ENCODE measurements at places on chromosomes 13 and 19.

- peak; percentile 10 for DNase-seq
Observed at GRCh38 chr19:52527956-52528351, 486 bp downstream of the ZNF808 start.

DNA sequence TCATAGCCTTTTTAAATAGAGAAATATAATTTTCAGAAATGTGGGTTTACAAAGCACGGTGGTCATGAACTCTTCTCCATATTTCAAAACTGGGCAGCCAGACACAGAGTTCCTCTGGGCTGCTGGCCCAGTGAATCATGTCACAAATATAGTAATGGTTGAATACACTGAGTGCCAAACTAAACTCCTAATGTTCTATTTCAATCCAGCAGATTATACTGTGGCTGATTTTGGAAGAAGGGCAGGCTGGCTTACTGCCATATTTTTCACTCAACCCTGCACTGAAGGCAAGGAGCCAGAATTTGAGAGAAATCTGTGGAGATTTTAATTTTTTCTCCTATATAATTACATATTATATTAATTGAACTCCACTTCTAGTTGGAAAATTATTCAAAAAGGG lies 17.0 kb upstream of the PRR20A start:
- DNase-seq, result peak; percentile 13

GRCh38 chr13:41111454-41111853 lies 21.1 kb downstream of the KBTBD6 start:
- no peak for DNase-seq

DNA sequence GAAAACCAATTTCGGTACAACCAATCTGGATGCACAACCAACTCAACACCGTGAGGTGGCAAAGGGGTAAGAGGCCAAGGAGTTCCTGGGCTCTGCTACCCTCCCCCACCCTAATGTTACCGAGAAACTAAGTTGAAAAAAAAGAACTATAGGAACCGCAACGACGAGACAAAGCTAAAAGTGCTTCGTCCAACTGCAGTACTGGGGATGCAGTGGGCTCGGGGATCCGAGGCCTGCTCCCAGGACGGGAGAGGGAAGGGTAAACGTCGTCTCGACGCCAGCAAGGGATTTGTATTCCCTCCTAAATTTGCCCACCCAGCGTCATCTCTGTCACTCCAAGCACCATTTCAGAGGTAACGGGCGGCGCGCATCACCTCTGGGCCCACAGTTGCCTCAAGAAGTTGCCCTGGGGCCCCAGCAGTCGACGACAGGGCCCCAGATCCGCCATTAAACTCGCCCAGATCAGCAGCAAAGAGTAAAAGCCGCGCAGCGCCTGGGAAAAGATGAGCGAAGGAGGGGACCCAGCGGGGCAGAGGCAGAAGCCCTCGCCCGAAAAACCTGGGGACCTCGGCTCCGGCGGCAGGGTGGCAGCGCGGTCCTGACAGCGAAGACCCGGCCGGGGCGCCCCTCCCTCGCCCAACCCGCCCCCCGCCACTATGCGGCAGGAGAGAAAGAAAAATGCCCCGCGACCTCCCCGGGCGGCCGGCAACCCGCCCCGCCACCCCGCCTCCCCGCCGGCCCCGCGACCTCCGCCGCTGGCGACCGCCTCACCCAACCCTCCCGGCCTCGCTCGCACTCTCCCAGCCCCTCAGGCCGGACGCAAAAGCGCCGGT lies 752 bp downstream of the ZMYM5 start:
- DNase-seq, result peak; percentile 58

DNA sequence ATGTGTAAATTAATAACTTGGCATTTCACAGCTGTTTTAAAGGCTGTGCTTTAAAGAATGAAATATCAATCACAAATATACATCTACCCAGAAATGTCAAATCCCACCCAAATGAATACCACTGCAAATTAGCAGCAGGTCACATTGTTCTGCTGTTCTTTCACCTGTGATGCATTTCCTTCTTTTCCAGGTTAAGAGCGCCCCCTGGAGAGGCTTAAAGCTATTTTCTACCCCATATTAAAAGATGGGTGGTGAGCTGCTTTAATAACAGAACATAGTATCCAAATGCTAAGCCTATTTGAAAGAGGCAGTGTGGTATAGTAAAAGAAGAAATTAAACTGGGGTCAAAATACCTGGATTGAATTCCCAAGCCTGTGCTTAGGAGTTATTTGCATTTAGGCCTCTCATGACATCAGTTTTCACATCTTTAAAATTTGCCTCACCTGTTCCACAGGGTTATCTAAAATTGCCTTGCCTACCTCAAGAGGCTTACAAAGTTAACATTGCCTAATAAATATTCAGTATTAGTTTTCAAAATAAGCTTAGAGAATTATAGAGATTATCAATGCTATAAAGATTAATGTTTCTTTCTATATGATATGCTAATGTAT lies 396.9 kb upstream of the SLITRK5 start:
- peak; percentile 77 for DNase-seq

- DNase-seq, result no peak
Observed at GRCh38 chr13:95456815-95457214, 95.7 kb upstream of the CLDN10 start.

GRCh38 chr19:16319481-16319880 lies 5.1 kb upstream of the KLF2 start:
- DNase-seq, result peak; percentile 97

GRCh38 chr13:30037306-30037705 lies 186.9 kb upstream of the UBL3 start:
- DNase-seq, result peak; percentile 52

DNA sequence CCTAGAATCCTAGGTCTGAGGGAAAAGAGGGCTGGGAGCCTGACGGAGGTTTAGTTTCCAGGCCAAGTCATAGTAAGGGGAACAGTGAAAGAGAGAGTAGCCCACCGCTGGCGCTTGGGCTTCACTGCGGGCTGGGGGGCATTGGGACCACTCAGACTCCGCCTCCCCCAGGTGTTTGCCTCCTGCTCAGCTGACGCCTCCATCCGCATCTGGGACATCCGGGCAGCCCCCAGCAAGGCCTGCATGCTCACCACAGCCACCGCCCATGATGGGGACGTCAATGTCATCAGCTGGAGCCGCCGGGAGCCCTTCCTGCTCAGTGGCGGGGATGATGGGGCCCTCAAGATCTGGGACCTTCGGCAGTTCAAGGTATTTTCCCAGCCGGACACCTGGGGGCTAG lies 4.5 kb upstream of the KCNJ14 start:
- DNase-seq, result no peak

GRCh38 chr13:47337781-47338507 lies 441.1 kb upstream of the HTR2A start:
- peak; percentile 36 for DNase-seq

- DNase-seq, result no peak
Observed at GRCh38 chr19:39277598-39277997, 9.4 kb downstream of the IFNL2 start.

GRCh38 chr13:27578121-27579030 lies 42.0 kb downstream of the LNX2 start:
- no peak for DNase-seq

GRCh38 chr19:38425222-38425809 lies 703 bp downstream of the RASGRP4 start:
- no peak for DNase-seq

GRCh38 chr19:58555369-58555885 lies 522 bp upstream of the CHMP2A start:
- no peak for DNase-seq

GRCh38 chr19:9906475-9907087 lies 29.7 kb downstream of the OLFM2 start:
- no peak for DNase-seq

DNA sequence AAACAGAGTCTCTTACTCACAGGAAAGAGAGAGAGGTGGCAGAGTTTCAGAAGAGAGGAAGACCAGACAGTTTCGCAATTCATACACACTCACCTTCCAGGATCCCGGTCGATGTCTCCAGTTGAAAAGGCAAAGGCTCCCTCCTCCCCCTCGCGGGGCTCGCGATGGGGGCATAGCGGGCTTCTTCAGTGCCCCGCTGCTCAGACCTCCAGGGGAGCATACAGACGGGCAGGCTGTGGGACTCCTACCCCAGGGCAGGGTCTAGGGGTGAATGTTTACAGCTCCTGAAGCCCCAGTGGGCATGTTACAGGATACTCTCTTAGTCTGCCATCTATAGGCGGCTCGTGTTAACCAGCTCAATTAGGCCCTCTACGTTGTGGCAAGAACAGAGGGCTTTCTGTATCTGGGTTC lies 139.2 kb downstream of the SLITRK5 start:
- DNase-seq, result no peak

DNA sequence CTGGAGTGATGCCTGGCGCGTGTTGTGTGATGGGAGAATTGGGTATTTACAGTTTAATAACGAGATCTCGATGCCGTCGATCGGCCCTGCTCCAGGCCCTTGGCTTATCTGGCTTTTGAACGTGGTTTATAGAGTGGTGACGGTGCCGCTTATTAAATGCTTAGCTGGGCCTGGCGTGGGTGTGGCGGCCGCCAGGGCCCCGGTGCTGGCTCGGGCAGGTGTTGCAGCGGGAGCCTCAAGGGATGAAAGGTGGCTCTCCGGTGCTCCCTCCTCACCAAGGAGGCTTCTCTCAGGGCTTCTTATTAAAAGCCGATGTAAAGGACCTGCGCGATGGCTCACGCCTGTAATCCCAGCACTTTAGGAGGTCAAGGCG lies 173.8 kb downstream of the KDM4B start:
- DNase-seq, result no peak

DNA sequence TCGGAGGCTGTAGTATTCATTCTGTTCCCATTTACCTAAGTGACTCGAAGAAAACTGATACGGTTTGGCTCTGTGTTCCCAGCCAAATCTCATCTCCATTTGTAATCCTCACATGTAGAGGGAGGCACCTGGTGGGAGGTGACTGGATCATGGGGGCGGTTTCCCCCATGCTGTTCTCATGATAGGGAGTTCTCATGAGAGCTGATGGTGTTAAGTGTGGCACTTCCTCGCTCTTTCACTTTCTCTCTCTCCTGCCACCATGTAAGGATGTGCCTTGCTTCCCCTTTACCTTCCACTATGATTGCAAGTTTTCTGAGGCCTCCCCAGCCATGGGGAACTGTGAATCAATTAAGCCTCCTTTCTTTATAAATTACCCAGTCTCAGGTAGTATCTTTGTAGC lies 23.5 kb downstream of the SLAIN1 start:
- DNase-seq, result no peak

DNA sequence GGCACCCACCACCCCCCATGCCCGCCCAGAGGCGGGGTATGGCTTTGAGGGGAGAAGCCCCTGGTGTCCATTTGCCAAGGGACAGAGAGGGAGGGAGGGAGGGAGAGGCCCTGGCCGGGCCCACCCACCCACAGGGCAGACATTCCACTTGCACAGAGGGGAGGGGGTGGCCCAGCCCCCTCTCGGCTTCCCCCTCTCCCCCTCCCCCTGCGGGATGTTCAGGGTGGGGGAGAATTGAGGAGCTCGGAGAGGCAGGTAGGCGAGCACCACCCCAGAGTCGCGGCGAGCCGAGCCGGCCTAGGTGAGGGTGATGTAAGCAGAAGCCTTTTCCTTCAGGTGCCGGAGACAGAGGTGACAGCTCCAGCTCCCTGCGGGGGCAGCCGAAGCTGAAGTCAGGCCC lies 12.3 kb downstream of the DPF1 start:
- no peak for DNase-seq

- DNase-seq, result no peak
Observed at GRCh38 chr13:100987948-100988347, 313.4 kb upstream of the TMTC4 start.

GRCh38 chr19:17775245-17775927 lies 19.6 kb upstream of the B3GNT3 start:
- peak; percentile 58 for DNase-seq

- DNase-seq, result no peak
Observed at GRCh38 chr19:57334191-57334590, 13.9 kb downstream of the ZNF543 start.

- peak; percentile 52 for DNase-seq
Observed at GRCh38 chr19:31372246-31372781, 23.1 kb upstream of the TSHZ3 start.

- DNase-seq, result no peak
Observed at GRCh38 chr13:53612200-53612599, 583.6 kb downstream of the OLFM4 start.

- DNase-seq, result no peak
Observed at GRCh38 chr13:24280720-24281119, 28.7 kb upstream of the C1QTNF9 start.

DNA sequence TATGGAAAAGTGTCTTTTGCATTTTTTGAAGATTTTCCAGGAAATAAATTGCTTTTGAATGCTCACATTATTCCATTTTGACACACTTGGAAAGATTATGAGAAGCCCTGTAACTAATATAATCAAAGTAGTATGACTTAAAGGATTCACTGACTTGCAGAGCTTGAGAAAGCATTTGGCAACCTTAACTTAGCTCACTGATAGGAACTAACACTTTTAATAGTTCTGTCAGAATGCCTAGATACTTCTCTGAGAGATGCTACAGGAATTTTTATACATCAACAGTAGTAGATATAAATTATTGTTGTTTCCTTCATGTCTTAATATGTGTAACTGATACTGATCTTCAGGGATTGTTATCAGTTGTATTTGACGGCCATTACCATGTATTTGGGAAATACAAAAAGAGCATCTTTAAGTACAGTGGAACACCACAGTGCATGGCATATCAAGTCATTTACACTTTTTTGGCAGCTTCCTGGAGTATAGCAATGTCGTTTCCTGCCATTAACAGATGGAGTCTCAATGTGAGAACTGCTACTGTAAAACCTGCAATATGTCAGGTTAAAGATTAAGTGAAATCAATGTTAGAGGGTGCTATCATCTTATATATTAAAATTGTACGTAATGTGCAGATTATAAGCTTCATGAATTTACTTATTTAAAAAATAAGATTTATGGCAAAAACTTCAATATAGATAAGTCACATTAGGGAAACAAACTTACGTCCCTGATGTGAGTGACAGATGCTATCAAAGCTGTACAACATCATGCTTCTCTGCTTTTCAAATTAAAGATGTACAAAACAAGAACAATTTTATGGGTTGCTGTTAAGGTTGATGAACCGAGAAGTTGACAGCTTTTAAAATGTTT lies 1159.8 kb upstream of the MIR17HG start:
- DNase-seq, result no peak

GRCh38 chr19:43562698-43563241 lies 12.6 kb downstream of the XRCC1 start:
- peak; percentile 30 for DNase-seq

DNA sequence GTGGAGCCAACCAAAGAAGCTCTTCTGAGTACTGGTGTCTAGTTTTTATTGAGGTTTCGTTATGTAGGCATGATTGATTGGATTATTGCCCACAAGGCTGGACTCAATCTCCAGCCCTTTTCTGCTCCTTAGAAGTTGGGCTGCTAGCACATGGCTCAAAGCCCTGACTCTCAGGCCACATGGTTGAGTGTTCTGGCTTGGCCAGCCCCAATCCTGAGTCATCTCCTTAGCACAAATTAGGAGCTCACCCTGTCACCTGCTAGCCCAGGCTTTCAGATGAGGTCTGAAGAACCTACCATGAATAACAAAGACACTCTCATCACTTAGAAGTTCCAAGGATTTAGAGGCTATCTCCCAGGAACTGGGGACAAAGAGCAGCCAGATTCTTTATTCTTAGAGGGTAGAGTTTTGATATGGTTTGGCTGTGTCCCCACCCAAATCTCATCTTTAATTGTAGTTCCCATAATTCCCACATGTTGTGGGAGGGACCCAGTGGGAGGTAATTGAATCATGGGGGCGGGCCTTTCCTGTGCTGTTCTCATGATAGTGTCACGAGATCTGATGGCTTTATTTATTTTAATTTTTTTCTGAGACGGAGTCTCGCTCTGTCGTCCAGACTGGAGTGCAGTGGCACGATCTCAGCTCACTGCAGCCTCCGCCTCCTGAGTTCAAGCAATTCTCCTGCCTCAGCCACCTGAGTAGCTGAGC lies 11.3 kb downstream of the DPY19L3 start:
- no peak for DNase-seq

Data from SJCRH30 (cell line).